ENCODE measurements at places on chromosomes 3 and 15. TPM values are rescaled to one million over a fixed set of nuclear protein-coding genes. Genes with fewer than 3 reads are reported as not detected.
A peak's percentile ranks its signal among the peaks of the same experiment; 100 is the strongest.

The CORO2B gene
- 99.7 TPM for total RNA-seq

DNA sequence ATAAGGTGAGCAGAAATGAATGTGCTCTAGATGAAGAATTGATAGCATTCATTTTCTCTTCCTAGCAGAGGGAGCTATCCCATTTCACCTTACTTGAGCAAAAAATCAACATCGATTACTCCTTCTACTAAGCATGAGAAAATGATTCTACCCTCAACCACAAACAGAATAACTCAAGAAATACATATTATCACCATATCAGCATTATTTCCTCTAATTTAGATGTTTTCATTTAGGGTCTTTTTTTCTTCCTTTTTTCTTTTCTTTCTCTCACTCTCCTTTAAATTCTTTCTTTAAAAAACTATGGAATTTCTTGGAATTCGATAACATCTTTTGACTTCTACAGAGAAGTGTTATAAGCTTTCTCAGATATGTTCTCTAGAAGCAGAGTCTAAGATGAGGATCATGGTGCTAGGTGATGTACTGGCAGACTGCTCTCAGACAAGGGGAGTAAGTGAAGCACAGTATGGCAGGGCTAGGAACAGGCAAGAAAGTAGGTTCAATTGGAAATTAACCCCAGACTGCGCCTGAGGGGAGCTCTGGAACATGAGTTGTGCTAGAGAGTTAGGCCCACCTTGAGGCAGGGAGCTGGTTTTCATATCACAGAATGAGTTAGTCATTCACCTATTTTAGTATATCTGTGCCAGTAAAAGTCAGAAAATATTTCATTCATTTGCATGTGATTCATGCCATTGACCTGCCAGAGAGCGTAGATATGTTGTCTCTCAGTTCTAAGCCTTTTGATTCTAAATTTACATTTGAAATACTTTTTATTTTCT, 279.2 kb upstream of the KCNH8 start:
- no peak for DNase-seq

The CHRM5 gene
- 0.13 TPM for total RNA-seq

- DNase-seq = no peak
These were observed 80.2 kb upstream of the SPATA12 start for GRCh38 chr3:56980243-56980642.

GRCh38 chr3:78872195-78872594, 895.6 kb downstream of the ROBO1 start:
- DNase-seq = no peak

The SLC22A14 gene
- 3.8 TPM for total RNA-seq

GRCh38 chr3:142445816-142446254, 2.0 kb downstream of the XRN1 start:
- no peak for DNase-seq

The ZIC1 gene
- total RNA-seq = 41.3 TPM

DNA sequence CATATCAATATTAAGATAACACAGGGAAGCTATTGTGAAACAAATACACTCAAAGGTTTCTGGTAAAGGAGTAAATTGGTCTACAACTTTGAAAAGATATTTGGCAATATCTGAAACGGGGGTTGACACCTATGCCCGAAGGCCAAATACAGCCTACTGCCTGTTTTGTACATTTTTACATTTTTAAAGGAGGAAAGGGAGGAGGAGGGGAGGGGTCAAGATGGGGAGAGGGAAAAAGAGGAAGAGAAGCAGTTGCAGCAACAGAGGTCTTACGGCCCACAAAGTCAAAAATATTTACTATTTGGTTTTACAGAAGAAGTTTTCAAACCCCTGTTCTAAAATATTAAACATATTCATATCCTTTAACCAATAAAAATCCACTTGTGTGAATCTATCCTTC, 94.2 kb downstream of the FMN1 start:
- DNase-seq = no peak

DNA sequence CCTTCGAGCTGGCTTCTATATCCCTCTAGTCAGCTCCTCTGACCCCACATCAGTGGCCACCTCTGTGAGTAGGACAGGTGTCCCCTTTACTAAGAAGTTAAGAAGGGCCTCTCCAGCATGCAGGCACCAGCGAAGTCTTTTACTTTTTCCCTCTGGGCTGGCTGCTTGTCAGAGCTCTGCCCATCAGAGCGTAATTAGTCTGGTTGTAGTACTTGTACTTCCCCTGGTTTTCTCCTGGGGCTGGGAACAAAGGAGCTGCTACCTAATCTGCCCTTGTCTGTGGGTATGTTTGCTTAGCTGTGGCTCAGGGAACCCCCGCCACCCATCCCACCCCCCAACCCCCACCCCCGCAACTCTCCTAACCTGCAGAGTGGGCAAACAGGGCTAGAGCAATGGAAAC, 27.4 kb upstream of the ALPK3 start:
- DNase-seq = no peak

- DNase-seq = no peak
These were observed 394.6 kb downstream of the ZNF385D start for GRCh38 chr3:21356402-21356801.

The LRRC31 gene
- total RNA-seq = not detected

The ATP2B2 gene
- total RNA-seq = 284 TPM

- DNase-seq = peak; percentile 98
These were observed at the start of the genes MRPL47 and NDUFB5 for GRCh38 chr3:179604321-179605078. TSS of gene MRPL47 (minus strand) at chr3:179604638. CDS start at chr3:179604624, 14 bp downstream. TSS of gene NDUFB5 (plus strand) at chr3:179604794. CDS start at chr3:179604816, 22 bp downstream.

- DNase-seq = no peak
These were observed 6.9 kb upstream of the PSMA4 start for GRCh38 chr15:78533331-78533730.

The EPB42 gene
- 0.74 TPM for total RNA-seq

The TM6SF1 gene
- total RNA-seq = 19.9 TPM

GRCh38 chr15:31272558-31273257, 53.9 kb upstream of the KLF13 start:
- DNase-seq = peak; percentile 31

GRCh38 chr3:105765308-105765639, 103.5 kb downstream of the CBLB start:
- no peak for DNase-seq

DNA sequence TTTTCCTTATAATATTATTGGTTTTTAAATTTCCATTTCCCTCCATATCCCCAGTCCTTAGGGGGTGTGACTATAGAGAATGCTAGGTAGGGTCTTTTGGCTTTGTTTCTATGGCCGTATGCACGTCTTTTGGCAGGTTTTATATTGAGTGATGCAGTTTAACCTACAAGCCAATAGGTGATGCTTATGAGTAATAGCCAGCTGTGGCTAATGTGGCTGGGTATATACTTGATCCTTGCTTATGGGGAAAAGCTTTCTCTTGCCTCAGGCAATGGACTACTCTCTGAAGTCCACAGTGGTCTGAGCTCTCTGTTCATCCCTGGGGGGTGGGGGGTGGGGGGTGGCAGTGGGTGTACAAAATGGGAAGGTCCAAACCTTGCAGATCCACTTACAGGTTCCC, 223.9 kb downstream of the MFSD1 start:
- DNase-seq = no peak

- no peak for DNase-seq
These were observed 7.5 kb upstream of the PGPEP1L start for GRCh38 chr15:99014803-99015697.

GRCh38 chr15:83499476-83499875, 52.3 kb downstream of the SH3GL3 start:
- DNase-seq = no peak

- DNase-seq = no peak
These were observed 209.0 kb downstream of the NEK10 start for GRCh38 chr3:27160146-27160545.

DNA sequence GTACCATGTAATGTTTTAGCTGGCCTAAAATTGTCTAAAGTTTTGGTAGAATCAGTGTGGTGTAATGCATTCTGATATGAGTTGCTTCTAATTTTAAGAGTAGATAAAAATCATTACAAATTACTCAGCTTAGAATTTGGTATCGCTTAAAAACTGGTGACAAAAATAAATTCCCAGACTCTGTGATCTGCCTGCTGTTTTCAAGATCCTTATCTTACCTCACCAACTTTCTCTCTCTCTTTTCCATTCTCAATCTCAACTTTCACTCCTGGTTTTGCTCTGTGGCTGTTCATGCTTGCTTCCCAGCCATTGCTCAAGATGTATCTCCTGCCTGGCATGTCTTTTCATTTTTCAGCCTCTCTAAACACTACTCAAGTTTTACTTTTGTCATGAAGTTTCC, 45.7 kb downstream of the TCF12 start:
- no peak for DNase-seq

DNA sequence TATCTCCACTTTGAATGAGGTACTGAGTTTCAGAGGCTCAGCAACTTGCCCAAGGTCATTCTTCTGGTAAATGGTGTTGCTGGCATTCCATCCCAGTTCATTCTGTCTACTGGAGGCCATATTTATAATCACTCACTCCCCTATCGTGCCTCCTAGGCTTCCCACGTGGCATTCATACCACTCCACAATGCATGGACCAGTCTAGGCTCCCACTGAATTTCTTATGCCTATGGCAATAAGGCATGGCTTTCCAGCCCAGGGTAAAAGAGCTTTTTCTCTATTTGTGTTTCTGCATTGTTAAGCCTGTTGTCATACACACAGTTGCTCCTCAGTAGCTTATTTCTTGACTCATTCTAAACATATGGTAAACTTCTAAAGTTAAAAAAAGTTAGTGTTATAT, 19.9 kb downstream of the BBX start:
- no peak for DNase-seq

GRCh38 chr3:63751459-63751858, 67.6 kb upstream of the C3orf49 start:
- DNase-seq = no peak

DNA sequence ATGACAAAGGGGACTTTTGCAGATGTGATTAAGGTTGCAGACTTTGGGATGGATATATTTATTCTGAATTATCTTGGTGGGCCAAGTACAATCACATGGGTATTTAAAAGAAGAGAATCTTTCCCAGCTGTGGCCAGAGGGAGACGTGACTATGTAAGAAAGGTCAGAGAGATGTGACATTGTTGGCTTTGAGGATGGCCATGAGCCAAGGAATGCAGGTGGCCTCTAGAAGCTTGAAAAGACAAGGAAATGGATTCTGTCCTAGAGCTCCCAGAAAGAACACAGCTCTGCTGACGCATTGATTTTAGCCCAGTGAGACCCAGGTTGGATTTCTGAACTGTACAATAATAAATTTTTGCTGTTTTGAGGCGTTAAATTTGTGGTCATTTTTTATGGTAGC, 616.0 kb upstream of the TBL1XR1 start:
- no peak for DNase-seq

DNA sequence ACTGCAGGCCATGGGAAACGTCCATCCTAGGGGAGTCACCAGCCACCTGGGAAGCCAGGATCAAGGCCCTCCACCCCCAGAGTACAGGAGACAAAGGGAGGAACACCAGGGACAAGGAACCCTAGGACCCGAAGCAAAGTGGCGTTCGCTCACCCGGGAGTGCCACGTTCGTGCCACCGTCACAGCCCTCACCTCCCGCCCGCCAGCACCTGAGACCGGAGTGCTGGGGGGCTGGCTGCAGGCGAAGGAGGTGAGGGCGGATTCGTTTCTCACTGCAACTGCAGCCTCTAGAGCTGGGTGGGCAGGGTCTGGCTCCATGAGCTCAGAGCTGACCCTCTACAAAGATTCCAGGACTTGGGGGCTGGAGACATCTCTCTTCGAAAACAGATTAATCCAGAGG, 26.3 kb downstream of the ZDHHC19 start:
- DNase-seq = no peak

The CASR gene
- total RNA-seq = not detected

The HDGFL3 gene
- total RNA-seq = 84.1 TPM

- DNase-seq = no peak
These were observed 120.9 kb downstream of the NEK11 start for GRCh38 chr3:131147534-131147933.

DNA sequence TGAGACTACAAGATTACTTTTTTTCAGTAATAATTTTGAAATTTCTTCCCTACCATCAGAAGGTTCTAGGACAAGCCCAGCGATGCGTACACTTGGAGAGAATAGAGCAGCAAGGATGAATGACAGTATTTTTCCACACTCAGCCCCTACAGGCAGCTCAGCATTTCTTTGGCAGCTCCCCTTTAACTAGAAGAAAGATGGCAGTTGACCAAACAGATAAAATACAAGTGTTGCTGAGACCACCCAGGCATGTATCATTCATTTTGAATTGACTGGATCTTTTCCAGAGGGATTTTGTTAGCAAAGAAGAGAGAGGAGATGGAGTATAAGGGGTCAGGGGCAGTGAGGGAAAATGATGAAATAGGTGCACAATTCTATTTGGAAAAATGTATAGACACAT, 761.3 kb downstream of the AGBL1 start:
- DNase-seq = no peak

The CLRN1 gene
- not detected for total RNA-seq

DNA sequence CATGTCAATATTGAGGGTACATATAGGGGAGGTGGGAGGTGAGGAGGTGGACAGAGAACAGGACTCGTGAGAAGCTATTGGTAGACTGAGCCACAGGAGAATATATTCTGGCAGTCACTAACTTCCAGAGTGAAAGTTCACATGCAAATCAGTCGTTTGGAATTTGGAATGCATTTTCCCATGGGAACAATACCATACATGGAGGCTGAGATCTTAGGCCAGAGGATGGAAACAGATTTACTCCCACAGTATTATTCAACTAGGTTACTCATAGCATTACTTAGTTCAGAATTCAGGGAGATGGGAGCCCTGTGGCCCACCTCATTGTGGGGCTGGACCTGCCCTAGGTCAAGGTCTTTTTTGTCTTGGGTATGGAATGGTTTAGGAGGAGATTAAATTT, 36.4 kb upstream of the ABHD2 start:
- DNase-seq = no peak

GRCh38 chr15:52788099-52788986, 1.8 kb downstream of the ONECUT1 start:
- DNase-seq = no peak

The TUSC7 gene
- total RNA-seq = not detected

GRCh38 chr3:111668888-111669488, 73.8 kb upstream of the ZBED2 start:
- DNase-seq = no peak

The CNTN4 gene
- 69.6 TPM for total RNA-seq

GRCh38 chr3:144114767-144115166, 143.1 kb downstream of the DIPK2A start:
- DNase-seq = no peak

DNA sequence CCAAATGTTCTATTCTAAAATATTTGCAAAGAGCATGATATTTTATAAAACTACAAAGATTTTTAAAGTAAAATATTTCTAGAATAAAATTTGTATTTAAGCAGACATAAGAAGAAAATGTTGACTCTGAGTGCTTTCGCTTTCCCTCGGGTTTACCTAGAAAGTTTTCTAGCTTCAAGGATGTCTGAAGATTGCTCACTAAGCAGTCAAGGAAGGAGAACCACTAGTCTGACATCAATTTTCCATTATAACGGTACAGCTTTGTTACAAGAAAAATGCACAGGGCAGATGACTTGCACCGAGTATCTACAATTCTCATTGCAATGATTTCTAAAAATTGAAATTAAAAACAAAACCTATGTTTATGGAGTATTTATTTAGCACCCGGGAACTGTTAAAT, 14.2 kb downstream of the GPR15 start:
- DNase-seq = no peak

The MELTF gene
- total RNA-seq = 12.5 TPM
